ENCODE measurements at places on chromosomes 5 and 9.
A peak's percentile ranks its signal among the peaks of the same experiment; 100 is the strongest.

- DNase-seq: peak; percentile 8
Measured at GRCh38 chr9:98706651-98707165, 2.0 kb downstream of the GABBR2 start.

GRCh38 chr5:166102947-166103346 lies 2188.5 kb upstream of the WWC1 start:
- no peak for DNase-seq

DNA sequence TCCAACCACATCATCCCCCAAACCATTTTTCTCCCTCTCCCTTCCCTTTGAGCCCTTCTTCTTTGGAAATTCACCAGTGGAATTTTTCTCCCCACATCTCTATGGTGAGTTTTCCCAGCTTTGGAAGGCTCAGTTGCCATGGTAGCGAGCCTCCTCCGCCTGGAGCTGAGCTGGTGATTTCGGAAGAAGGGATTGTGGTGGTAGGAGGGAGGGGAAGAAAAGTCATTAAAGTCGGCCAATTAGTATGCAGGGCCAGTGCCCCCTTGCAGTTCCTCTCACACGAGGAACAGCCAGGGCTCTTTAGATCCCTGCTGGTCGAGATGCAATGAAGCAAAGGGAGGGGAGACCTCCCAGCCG lies 322.0 kb downstream of the NTRK2 start:
- no peak for DNase-seq

DNA sequence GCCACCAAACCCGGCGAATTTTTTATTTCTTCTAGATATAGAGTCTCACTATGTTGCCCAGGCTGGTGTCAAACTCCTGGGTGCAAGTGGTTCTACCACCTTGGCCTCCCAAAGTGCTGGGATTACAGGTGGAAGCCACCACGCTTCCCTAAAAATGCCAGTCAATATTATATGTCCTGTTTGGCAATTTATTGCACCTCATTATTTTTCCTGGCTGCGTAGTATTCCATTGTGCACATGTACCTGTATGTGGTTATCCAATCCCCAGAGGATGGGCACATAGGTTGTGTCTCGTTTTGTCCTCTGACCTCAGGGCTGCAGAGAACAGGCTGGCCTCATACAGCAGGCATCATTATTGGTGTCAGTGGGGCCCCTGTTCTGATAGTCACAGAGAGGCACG lies 181.7 kb downstream of the C9orf50 start:
- DNase-seq: no peak

- no peak for DNase-seq
Measured at GRCh38 chr9:84393266-84393950, 52.9 kb upstream of the SLC28A3 start.

- no peak for DNase-seq
Measured at GRCh38 chr5:135024956-135025729, 8.9 kb downstream of the PITX1 start.

DNA sequence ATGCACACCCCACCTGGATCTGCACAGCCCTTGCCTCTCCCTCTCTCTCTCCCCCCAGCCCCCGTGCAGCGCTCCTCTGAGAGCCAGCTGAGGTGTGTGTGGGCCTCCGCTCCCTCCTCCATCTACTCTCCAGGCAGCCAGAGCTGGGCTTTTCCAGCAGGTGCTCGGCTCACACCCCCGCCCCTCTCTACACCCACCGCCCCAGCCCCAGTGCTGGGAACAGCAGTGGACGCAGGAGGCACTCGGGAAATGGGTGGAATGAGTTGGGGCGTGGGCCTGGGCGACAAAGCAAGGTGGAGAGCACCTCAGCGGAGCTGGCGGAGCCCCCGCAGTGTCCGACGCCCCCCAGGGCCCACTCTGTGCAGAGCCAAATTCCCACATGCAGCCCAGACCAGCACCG lies 13.3 kb upstream of the LHX3 start:
- DNase-seq: no peak

- DNase-seq: peak; percentile 12
Measured at GRCh38 chr5:167489202-167489601, 802.2 kb upstream of the WWC1 start.
